ENCODE measurements at places on chromosomes 3 and 15.
A peak's percentile ranks its signal among the peaks of the same experiment; 100 is the strongest.

DNA sequence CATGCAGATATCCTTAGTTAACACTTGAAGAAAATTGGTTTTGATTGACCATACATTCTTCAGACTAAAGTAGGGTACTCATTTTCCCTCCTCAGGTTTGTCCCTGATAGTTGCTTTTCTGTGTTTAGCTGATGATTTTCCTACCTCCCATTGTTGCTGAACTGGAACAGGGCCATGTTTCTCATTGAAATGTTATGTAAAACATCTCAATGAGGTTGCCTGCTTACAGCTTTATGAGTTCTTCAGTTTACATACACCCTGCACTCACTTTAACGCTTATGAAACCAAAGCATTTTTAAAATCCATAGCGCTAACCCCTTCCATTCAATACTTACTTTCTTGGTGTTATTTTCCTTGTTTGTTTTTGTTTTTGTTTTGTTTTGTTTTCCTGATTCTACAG, 61.9 kb downstream of the HMG20A start:
- peak; percentile 53 for DNase-seq

DNA sequence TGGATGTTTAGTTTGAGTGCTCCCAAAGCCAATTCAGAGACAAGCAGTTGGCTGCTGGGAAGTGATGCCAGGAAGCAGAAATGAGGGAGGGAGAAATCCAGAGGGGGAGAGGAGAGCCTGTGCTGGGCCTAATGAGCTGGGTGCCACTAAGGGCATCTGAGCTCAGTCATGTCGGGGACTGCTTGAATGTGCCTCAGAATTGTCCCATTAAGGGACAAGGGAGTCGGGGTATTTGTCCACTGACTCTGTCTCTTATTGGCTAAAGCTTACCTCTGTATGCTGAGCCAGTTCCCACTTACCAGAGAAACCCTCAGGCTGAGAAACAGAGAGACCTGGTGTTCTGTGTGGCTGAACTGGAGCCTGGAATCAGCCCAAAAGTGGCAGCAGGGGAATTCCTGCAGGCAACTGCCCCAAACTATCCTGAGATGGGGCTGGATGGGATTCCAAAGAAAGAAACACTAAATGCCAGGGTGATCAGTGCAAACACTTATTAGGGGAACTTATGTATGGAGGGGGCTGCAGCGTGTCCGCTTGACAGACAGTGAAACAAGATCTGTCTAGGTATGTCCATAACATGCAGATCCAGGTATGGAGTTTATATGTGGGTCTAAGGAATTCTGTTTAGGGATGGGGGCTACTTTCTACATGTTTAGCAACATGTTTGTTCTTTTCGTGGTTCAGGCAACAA, 48.6 kb downstream of the NR1D2 start:
- no peak for DNase-seq

- DNase-seq = no peak
These were observed 4.1 kb downstream of the GAP43 start for GRCh38 chr3:115627180-115628074.

DNA sequence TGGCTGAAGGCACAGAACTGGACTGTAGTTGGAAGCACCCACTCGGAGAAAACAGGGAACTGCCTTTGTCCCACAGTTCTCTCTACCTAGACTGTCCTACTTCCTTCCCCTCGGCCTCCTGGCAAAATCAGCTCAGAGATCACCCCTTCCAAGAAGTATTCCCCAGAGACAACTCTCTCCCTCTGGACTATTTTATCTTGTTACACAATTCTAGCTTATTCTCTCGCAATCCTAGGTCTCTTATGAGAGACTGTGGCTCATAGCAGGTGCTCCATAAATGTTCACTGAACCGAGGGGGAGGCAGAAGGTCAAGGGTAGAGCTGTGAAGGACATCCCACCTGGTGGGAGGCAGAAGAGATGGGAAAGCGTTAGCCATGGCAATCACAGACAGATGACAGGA, 10.6 kb downstream of the HEG1 start:
- DNase-seq = no peak

- DNase-seq = no peak
These were observed 13.4 kb downstream of the DHX36 start for GRCh38 chr3:154310840-154311239.

DNA sequence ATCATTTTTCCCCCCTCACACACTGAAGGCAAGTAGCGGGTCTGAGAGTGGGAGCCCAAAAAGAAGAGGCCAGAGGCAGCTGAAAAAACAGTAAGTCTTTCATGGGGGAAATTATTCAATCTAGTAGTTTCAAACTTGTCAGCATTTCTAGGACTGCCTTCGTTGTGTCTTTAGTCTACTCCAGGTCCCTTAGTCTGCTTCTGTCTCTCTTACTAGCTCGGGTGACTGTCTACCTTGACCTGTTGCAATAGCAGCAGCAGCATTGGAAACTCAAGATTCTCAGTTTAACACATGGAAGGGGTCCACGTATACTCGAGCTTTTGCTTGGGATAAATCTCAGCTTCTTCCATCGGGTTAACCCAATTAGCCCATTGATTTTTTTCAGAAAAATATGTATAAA, 28.9 kb downstream of the CHD2 start:
- no peak for DNase-seq

DNA sequence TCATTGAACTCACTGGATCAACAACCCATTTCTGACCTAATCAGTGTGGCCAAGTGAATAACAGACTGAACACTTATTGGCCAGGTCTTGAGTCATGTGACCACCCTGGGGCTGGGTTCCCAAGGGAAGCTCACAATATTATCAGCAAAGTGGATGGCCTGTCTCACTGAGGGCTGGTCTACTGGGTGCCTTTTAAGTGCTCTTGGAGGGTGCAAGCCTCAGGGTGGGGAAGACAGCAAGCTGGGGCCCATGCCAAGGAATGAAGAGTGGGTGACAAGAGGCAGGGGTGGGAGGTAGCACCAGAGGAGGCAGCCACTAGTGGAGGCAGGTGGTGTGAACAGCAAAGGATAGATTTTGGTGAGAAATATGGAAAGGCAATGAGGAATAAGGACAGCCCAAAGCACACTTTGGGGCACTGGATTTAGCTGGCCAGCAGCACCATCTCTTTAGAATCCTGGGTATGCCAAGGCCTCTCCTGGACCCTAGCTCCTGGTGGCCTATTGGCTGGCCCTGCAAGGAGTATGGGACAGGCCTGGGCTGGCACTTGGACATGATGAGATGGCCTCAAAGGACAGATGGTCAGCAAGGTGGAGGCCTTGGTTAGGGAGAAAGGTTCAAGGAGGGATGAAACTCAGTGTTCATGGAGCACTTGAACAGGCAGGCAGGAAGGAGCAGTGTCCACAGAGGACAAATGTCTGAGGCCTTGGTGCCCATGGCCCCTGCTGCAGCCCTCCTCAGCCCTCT, 34.2 kb downstream of the HMCES start:
- no peak for DNase-seq

DNA sequence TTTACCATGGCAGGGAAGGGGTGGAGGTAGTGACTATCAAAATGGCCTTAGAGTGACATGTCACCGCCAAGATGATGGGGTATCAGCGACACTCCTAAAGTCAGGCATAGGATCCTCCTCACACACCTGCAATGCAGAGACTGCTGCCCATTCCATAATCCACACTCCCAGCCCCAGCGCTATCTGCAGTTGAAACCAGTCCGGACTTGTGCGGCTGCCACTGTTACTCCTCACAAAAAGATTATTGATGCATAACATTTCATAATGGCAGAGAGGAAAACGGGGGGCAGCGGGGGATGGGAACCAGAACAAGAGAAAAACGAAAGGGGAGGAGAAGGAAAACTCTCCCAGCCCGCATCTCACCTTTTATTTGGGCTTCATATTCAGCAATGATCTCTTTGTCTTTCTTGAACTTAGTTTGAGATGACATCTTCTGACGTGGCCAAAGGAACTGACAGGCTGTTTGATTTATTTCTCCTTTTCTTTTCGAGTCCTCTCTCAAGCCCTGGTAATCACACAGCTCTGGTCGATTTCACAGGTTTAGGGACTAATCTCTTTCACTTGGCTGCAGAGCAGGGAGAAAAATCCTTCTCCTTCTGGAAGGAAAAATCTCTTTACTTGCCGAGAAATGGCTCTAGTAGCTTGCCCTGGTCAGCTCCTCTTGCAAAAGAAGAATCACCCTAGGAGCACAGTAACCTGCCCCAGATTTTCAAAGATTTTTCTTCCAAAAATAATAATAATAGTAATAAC, 749 bp downstream of the SRGAP3 start:
- no peak for DNase-seq

- no peak for DNase-seq
These were observed 806.7 kb upstream of the EPHA6 start for GRCh38 chr3:96007650-96008195.

DNA sequence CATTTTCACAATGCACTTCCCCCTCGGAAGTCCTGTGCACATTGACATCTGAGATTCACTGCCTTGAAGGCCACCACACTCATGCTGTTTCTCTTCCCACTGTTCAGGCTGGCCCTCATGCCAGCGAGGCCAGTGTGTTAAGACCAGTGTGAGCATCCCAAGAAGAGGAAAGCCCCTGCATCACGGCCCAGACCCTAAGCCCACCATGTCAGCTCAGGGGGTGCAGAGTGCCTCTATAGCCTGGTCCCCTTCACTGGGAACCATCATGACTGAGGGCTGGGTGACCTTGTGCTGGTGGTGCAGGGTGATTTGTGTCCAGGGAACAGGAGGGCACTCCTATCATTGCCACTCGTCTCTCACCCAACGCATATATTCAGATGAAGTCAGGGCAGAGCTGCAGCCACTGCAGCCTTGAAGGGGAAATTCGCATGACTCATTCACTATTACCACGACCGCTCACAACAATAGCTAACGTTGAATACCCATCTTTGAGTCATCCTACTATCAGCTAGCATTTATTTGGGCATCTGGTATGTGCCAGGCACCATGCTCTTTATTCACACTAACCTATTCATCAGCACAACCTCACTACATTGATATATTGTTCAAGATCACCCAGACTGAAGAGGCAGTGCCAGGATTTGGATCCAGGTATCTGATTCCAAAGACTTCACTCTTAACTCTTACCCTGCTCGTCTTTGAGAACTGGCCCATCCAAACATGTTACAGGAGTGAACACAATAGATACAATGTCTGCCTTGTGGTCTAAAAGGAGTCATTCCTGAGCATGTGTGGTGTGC, 58.8 kb upstream of the SLC6A11 start:
- no peak for DNase-seq

DNA sequence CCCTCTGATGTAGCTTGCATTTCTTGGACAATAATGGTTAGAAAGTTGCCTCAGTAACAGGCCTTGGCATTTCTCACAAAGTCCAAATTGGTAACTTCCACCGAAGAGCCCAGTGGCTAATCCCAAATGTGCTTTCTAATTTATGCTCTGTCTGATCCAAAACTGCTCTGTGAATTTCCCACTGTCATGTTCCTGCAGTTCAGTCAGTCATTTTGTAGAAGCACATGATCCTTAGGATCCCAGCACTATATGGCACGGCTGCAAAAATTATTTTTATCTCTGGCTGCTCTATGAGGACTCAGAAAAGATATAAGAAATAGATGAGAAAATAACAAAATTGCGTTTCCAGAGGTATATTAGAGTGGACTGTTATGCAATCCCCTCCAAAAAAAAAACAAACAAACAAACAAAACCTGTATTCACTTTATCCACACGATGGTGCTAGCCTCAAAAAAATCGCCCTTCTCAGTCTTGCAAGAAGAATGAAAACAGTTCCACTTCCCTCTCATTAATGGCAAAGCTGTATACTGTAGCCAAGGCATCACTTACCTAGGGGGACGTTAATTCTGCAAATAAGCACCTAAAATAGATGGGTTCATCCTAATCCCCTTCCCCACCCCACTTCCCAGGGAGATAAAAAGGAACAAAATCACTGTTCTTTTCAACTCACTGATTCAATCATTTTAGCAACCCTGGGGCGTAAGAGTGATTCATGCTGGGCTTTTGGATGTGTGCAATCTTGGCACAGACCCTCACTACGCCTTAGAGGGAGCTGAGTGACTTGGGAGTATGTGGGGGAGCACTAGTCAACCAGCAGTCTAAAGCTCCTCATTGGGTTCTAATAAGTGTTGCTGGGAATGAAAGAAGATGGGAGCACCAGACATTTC, 61.3 kb downstream of the TMCO5A start:
- DNase-seq = peak; percentile 5

- no peak for DNase-seq
These were observed 28.9 kb downstream of the FOXP1 start for GRCh38 chr3:71554649-71555048.

DNA sequence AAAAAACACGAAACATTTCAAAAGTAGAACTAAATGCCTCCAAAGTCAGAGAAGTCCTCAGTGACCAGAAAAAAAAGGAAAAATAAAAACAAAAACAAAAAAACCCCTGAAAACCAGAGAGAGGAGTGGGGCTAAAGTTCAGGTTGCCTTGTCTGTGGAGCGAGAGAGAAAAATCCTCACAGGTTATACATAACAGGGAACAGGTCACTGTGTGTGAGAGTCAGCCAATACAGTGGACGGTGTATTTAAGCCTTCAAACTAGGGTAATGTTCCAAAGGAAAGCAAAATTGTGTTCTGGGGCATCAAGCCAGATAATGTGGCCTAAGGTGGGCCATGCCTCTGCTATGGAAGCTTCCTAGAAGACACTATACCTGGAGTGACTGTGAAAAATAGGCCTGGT, 216.1 kb upstream of the SUCLG2 start:
- DNase-seq = no peak

GRCh38 chr15:96421178-96421601, 90.7 kb downstream of the NR2F2 start:
- DNase-seq = no peak

DNA sequence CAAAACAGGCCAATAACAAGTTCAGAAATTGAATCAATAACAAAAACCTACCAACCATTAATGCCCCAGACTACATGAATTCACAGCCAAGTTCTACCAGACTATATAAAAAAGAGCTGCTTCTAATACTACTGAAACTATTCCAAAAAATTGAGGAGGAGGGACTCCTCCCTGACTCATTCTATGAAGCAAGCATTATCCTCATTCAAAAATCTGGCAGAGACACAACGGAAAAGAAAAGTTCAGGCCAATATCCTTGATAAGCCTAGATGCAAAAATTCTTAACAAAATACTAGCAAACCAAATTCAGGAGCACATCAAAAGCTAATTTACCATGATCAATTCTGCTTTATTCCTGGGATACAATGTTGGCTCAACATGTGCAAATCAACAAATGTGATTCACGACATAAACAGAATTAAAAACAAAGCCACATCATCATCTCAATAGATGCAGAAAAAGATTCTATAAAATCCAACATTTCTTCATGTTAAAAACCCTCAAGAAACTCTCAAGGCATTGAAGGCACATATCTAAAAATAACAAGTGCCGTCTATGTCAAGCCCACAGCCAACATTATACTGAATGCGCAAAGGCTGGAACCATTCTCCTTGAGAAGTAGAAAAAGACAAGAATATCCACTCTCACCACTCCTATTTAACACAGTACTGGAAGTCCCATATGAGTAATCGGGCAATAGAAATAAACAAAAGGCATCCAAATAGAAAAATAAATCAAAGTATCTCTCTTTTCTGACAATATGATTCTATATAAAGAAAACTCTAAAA, 573.6 kb upstream of the GRM7 start:
- no peak for DNase-seq

GRCh38 chr15:87609894-87610293, 646.6 kb downstream of the NTRK3 start:
- DNase-seq = no peak
